ENCODE measurements at places on chromosomes 6 and 20.

DNA sequence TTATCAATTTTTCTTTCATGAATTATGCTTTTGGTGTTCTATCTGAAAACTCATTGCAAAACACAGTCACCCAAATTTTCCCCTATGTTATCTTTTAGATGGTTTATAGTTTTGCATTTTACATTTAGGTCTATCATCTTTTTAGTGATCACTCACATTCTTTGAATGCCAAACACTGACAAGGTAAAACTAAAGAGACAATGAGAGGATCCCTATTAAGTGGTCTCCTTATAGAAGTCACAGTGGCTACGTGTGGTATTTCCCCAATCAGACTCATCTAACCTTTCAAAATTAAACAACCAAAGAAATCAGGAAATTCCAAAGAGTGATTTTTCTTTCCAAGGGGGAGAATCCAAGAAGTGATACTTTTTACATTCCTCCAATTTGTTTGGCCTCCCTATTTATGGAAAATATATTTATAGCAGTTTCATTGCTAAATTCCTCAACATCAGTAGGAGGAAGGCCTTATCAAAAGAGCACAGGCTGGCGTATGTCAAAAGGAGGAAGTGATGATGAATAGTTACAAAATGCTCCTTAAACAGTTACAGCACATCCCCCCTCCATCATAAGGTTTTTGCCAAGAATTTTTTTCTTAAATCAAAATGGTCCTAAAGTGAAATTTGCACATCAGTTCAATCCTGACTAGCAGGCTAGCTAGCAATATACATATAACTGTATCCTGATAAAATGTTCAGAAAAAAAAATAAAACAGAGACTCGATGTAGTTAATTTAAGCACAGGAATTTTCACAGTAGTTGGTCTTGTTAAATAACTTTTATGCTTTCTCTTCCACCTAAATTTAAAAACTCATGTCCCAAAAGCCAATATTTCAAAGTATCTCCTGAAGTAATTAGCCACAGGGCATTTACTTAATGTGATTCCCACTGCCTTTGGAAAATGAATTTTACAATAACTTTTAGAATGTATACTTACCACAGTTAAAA is 76.2 kb upstream of the IPCEF1 start:
- no peak for DNase-seq

- no peak for DNase-seq
Observed at GRCh38 chr20:50701041-50701963, 10.0 kb upstream of the RIPOR3 start.

DNA sequence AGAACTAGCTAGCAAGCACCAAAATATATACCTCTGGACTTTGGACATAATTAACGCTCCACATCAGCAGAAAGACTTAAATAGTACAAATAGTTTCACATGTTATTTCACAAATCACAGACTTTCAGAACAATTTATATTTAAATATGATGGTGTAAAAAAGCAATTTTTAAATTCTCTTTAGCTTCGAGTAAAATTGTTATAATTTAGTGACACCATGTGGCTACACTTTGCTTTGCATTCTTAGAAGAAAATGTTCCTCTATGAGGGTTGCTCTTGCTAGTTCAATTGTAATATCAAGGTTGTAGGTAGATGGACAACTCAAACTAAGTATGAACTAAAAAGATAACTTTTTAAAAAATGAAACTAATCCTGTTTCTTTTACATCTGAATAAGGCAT is 69.0 kb downstream of the BTBD9 start:
- DNase-seq, result no peak

DNA sequence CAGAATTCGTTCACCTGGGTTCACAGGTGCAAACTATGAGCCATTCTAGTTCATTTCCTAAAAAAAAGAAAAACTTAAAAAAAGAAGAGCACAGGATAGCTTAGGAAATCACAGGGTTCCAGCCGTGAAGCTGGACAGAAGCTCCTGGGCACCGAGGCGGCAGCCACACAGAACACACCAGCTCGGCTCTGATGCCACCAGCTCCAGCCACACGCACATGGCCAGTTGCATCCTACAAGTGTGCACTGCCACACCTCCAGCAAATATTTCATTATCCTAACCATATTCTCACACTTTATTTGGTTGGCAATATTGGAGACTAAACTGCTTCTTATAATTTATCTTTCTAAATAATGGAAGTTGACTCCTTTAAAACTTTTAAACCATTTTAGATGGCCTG is 26.2 kb upstream of the AFDN start:
- no peak for DNase-seq

DNA sequence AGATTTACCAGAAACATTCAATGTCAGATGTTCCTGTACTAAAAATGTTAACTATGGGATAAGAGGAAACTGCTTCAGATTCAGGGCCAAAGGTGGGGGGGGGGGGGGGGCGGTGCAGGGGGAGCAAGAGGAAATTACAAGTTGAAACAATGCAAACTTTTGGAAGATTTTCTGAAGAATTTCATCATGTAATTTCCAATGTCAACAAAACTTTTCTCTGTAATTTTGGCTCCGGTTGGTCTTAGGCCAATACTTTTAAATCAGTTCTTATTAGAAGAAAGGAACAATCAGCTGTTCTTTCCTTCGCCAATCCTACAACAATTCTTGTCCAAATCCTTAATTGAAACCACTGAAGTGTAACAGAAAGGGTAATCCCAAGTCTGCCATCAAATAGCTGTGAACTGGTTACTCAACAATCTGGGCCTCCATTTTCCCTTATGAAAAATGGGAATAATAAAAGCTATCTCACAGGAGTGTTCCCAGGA is 13.1 kb downstream of the UQCC1 start:
- no peak for DNase-seq

DNA sequence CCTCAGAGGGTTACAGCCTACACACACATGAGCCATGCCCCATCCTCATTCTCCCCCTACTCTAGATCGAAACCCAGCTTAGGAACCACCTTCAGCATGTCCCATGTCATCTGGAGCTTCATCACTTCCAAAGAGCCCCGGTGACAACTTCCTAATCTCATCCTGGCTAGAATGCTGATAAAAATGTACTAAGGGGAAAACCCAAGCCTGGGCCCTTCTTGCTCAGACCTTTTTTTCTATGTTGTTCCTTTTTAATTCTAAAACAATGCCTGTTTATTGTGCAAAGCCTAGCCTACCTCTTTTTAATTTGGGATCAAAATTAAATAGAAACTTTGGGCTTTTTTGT is 44.1 kb upstream of the NT5E start:
- DNase-seq, result no peak

GRCh38 chr6:107670792-107671199 is 153.3 kb downstream of the SCML4 start:
- DNase-seq, result peak; percentile 54

GRCh38 chr20:17969278-17969883 is 563 bp downstream of the MGME1 start:
- DNase-seq, result no peak

- no peak for DNase-seq
Observed at GRCh38 chr6:113842165-113842564, 15.0 kb upstream of the MARCKS start.

- no peak for DNase-seq
Observed at GRCh38 chr20:31707258-31707615, 15.4 kb downstream of the BCL2L1 start.

GRCh38 chr6:159074120-159074684 is 29.4 kb upstream of the TAGAP start:
- peak; percentile 41 for DNase-seq

GRCh38 chr20:62923669-62924441 is 2.5 kb downstream of the DIDO1 start:
- DNase-seq, result no peak

- no peak for DNase-seq
Observed at GRCh38 chr6:132081338-132081737, 130.2 kb upstream of the CCN2 start.

DNA sequence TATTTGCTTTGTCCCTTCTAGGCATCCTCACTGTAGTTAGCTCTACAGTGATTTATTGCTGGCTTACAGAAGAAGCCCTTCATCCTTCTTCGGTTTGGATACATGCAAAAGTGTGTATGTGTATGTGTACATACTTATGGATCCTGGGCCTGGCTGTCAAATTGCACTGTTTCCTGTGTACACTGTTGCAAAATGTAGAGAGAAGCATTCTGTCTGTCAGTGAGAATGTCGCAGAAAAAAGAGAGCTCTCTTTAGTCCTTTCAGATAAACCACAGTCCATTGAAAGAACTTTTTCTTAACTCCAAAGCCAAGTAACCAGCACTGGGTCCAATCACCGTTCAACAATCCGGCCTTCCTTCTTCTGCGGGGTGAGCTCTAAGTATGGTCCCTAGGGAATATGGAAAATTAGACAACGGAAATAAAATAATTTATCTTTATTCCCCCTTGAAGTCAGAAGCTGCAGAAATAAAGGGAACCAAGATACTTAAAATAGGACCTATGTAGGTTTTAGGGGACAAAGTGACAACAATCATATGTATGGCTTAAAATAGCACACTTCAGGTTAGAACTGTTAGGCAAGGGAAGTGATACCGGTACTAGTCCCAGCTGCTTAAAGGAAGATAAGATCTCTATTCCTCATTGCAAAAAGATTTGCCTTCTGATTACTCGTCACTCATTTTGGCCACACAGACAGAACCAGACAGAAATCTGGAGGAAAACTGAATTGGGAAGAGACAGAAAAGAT is 107.0 kb downstream of the CD83 start:
- no peak for DNase-seq

- DNase-seq, result peak; percentile 92
Observed at GRCh38 chr20:41339957-41340326, 679 bp upstream of the LPIN3 start.

- DNase-seq, result no peak
Observed at GRCh38 chr6:146578054-146578453, 20.7 kb upstream of the ADGB start.

GRCh38 chr6:163871616-163872015 is 457.1 kb downstream of the QKI start:
- DNase-seq, result no peak

DNA sequence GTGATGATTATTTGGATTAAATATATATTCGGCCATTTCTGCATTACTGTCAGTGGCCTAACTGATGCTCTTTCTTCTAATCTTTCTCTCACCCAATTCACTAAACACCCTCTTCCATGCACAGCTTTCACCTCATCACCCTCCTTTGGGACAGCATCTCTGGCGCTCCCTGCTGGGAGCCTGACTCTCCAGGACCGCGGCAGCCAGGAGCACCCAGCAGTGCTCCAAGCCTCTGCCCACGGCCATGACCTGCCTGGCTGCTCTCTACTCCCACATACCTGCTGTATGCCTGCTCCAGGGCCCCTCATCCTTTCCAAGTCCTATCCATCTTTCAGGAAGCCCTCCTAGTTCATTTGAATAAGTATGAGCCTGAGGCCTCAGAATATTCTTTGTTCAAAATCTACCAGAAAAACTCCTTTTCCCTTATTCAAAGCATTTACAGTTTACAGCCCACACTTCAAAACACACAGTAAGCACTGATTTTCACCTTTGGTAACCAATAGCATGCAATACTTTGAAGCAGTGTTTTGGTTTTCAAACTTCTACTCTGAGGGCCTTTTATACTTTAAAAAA is 15.2 kb downstream of the CTCFL start:
- no peak for DNase-seq

Data from retina (tissue), 1 donor.